Calu3 (cell line): ENCODE measurements at places on chromosomes 1 and 21. TPM values are rescaled to one million over a fixed set of nuclear protein-coding genes. Genes with fewer than 3 reads are reported as not detected.
A peak's percentile ranks its signal among the peaks of the same experiment; 100 is the strongest.

Gene LAX1
- total RNA-seq: not detected in 2 replicates

DNA sequence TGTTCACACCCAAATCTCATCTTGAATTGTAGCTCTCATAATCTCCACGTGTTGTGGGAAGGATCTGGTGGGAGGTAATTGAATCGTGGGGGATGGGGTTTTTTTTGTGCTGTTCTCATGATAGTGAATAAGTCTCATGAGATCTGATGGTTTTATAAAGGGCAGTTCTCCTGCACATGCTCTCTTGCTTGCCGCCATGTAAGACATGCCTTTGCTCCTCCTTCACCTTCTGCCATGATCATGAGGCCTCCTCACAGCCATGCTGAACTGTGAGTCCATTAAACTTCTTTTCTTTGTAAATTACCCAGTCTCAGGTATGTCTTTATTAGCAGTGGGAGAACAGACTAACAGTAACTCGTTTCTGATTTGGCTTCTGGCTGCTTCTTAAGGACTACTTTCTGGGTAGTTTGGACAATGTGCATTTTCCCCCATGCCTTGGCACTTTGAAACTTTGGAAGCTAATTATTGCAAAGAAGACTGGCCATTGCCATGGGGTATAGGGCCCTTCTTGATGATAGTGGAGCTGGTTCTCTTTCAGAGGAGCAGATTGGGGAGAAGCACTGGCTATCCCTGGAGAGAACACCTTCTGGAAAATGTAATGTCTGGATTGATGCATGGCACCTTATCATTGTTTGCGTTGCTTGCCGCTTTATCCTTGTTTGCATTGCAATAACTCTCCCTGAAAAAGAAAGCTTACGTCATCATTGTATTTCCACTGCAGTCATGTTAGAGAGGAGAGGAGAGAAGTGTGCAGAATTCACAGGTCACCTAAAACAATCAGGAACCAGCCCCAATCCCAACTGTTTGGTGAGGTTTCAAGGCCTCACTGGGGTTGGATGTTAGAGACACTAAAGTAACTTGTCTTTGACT lies 5.9 kb downstream of the CNIH3 start:
- no peak for DNase-seq

DNA sequence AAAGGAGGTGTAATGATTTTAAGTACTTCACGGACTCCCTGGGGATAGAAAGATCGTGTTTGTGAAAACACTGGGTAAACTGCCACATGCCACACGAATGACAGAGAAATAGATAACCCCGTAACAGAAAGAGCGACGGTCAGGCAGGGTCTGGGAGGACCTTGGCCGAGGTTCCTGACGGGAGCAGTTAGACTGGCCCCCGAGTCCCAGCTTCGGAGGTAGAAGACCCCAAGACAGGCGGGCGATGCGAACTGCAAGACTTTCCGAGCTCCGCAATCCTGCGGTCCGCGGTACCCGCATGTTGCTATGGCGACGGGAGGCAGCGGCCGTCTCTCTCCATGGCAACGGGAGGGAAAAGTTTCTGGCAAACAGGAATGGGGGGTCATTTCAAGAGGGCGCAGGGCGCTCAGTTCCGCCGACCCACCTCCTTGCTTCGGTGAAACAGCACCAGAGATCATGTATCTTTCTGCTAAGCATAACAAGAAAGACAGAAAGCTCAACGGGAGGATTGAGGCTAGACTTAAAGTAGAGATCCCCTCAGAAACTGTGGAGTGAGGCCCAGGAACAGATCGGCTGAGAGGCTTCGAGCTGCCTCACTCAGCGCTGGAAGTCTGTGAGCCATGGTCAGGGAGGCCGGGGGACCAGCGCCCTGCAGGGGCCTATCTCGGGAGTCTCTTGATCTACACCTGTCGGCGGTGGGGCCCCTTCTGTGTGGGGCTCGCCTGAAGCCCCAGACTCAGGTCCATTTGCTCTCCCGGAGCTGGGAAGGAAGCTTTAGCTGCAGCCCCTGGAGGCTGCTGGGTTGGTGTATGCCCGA lies 685 bp upstream of the SYT6 start:
- DNase-seq: no peak

DNA sequence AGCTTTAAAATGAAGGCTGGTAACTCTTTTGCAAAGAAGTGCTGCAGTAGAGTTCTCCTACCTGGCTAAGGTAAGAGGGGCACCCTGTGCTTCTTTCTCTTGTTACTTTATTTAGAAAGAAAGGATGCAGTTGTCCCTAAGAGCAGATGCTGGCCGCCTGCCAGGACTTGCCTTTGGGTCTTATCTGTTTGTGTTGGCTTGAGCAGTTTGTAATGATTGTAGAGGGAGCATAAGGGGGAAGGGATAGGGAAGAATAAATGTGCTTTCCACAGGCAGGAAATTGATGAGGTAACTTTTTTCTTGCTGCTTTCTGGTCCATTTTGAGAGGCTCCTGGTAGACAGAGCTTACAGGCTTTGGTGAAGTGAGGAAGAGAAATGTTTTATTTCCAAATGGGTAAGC lies 229.6 kb downstream of the HHAT start:
- no peak for DNase-seq

DNA sequence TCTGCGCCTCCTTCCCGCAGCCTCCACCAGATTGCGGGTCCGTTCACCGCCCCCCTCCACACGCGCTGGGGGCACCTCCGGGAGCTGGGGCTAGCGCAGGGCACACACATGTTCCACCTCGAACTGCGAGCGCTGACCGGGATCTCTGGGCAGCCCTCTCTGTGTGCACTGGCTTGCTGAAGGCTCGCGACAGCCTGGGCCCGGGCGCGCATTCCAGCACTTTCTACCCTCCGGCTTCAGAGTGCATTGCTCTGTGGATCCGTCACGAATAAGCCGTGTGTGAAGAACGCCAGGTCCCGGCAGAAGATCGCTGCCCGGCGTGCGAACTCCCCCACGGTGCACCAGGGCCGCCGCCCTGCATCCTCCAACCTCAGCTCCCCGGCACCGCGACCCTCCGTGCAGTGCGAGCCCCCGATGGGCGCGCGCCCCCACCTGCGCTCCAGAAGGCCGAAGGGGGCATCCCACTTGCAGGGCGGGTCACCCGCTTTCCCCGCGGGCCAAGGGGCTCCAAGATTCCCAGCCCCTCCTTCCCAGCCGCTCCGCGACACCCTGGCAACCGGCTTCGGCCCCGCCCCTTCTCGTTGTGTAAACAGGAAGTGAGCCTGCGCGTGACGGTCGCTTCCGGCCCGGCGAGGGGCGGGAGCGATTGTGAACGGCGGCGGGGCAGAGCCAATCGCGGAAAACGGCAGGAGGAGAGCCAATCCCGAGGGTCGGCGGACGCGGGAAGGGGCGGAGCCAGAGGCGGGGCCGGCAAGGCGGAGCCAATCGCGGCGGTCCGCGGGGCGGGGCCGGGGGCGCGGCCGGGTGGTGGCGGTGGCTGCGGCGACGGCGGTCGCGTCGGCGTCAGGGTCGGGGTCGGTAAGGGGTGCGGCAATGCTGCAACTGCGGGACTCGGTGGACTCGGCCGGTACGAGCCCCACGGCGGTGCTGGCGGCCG lies at the start of gene TPRG1L:
TSS of gene TPRG1L (plus strand) at position 816 of the 937 bp plus-strand sequence. CDS start at position 874, 58 bp downstream.
- DNase-seq: peak; percentile 96

DNA sequence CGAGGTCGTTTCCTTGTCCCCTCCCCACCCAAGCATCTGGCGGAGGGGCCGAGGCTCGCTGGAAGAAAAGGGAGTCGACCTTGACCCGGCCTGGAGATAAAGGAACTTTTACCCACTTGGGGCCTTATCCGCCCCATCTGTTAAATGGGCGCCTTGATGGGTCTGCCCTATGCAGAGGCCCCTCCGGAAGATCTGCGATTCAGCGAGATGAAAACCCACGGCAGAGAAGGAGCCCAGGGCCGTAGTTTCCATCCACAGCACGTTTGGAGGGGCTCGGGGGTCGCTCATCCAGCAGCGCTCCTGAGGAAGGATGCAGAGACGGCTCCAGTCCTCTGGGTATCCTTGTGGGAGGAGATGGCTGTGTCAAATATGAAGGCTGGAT lies 518 bp downstream of the NCMAP start:
- DNase-seq: no peak

Gene SUSD4
- total RNA-seq: 7.2 and 9.7 TPM in 2 replicates
